CD4-positive, alpha-beta T cell treated with Interferon alpha-2 for 1 hour (primary cell): ENCODE measurements at places on chromosomes 4 and X.

GRCh38 chr4:87805971-87806370 is 6.6 kb downstream of the IBSP start:
- no peak for DNase-seq

- no peak for DNase-seq
These were observed 144.4 kb downstream of the GLUD2 start for GRCh38 chrX:121191779-121192178.

DNA sequence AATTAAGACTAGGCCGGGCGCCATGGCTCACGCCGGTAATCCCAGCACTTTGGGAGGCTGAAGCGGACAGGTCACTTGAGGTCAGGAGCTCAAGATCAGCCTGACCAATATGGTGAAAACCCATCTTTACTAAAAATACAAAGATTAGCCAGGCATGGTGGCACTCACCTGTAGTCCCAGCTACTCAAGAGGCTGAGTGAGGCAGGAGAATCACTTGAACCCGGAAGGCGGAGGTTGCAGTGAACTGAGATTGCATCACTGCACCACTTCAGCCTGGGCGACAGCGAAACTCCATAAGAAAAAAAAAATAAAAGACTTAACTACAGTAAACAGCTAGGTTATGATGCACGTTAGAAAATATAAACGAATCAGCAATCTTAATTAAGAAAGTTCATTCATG is 216.0 kb upstream of the TEX13C start:
- DNase-seq: no peak

- no peak for DNase-seq
These were observed 30.8 kb upstream of the CXCL8 start for GRCh38 chr4:73709451-73710033.

DNA sequence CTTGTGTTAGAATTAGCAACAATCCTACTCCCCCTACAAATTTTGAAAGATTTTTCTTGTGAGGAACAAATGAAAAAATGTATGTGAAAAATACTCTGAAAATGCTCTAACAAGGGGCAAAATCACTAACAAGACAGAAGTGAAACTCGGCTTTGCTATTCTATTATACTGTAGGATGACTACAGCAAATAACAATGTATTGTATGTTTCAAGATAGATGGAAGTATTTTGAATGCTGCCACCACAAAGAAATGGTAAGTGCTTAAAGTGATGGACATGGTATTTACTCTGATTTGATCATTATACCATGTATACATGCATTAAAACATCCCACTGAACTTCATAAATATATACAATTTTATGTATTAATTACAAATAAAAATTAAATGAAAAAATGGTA is 192.8 kb downstream of the SPOCK3 start:
- no peak for DNase-seq

DNA sequence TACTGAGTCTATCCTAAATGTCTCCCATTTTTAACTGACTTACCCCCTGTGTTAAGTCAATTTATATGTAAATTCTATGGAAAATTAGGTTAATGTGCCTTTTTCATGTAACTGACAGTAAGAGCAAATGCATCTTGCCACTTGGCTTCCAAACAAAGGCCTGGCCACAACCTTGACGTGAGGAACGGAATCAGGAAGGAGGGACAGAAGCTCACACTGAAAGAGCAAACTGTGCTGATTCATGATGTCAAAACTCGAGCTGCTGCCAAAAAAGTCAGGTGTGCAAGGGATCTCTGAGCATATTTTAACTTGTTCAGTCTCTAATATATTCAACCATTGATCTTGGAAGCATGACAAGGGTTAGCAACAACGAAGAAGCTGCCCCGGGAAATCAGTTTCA is 35.8 kb downstream of the GPM6A start:
- no peak for DNase-seq

DNA sequence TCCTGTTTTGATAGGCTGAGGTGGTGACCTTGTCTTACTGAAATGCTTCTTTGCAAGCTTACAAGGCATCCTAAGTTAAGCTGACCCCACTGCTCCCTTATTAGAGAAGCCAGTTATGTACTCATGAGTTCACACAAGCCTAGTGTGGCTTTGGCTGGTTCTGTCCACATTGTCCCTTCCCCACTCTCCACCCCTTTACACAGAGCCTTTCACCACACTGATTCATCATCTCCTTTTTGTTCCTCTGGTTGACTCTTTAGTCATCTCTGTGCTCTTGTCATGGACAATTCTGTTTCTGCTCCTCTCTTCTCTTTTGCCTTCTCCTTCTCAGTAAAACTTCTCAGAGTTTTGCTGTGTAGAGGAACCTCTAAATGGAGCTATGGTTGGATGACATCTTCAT is 4.9 kb downstream of the CHRNA9 start:
- DNase-seq: no peak

DNA sequence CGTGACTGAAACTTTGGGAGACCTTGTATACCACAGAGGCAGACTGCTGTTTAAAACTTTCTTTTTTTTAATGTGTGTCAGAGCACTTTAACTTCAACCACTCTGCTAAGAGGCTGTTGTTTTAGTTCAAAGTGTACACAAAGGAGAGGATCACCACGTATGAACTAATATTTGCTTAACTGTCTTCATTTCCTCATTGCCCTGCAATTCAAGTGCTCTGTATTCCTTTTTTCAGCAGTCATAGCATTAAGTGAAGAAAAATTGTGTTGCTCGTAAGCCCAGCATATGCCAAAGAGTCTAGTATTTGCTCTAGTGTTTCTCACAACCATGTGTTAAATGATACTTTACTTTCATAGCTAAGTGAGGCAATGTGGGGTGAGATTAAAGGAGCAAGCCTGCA is 63.0 kb upstream of the HHIP start:
- DNase-seq: no peak

- peak; percentile 37 for DNase-seq
These were observed 390.3 kb downstream of the SH2D1A start for GRCh38 chrX:124736553-124737270.

DNA sequence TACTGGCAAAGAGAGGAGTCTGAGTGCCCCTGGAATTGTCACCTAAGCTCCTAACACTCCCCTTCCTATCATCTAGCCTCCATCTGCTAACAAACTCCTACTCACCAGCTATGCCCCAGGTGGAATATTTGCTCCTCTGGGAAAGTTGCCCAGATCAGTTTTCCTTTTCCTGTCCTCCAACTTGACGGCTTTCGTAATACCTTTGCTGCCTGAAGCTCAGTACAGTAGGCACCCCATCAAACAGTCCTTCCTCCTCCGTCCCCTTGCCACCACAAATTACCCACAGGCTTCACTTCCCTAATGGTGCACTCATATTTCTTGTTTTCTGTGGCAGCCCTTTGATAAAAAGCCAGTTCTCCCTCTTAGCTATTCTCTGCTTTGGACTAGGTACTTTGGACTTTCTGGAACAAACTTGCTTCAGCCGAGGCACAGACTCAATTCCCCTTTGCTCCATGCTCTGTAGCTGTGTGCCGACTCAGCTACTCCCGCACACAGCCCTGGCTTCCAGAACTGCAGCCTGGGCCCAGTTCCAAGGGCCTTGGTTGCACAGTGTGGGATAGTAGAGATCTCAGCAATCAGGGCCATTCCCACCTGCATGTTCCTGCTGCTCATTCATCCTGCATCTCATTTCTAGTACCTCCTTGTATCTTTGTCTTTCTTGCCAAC is 605.1 kb downstream of the BCOR start:
- no peak for DNase-seq

DNA sequence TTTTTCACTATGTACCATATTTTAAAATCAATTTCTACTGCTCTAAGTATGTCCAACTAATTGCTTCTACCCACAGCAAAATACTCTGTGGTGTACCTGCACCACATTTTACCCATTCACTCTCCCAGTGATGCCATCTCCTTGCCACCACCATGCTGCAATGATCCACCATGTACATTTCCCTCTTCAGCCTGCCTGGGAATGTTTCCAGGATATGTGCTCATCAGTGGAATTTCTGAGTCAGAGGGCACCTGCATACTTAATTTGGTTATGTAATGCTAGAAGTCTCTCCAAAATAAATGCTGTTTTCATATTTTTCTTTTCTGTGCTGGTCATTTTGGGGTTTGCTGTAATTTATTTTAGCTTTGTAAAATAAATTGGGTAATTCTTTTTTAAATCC is 33.2 kb upstream of the OCIAD2 start:
- no peak for DNase-seq

GRCh38 chrX:122783918-122784317 is 400.2 kb upstream of the GRIA3 start:
- no peak for DNase-seq

DNA sequence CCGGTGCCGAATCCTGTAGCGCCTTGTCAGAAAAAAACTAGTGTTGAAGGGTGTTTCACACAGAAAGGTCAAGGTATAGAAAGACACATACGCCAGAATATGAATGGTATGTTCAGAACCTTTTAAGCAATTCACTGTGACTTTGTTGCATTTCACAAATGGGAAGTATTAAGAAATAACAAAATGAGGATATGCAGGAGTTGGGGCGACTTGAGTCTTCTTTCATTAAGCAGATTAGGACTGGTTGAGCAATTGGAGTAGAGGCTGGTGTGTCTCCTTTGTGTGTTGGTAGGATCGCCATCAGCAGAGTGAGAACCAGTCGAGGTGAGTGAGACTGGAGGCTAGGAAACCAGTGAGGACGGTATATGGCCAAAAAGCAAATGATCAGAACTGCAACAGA is 1454.5 kb upstream of the TENM3 start:
- DNase-seq: no peak

GRCh38 chrX:103540145-103540544 is 20.9 kb upstream of the RAB40A start:
- DNase-seq: no peak

DNA sequence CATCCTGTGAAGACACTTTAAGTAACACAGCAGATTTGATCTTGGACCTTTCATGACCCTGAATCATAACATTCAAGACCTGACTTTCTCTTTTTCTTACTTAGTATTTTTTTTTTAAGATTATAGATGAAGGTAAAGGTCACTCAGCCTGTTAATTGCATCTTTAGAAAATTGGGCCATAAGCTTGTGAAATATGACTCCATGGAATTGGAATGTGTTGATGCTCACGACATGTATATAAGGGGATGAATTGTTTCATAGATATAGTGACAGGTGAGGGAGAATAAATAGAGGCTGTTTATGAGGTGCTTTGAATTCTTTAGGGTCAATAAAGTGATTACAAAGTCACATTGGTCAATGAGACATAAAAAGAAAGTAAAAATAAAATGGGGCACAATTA is 27.7 kb upstream of the HS3ST1 start:
- DNase-seq: no peak

- no peak for DNase-seq
These were observed 892.3 kb upstream of the NDST4 start for GRCh38 chr4:116005806-116006088.

GRCh38 chr4:85030156-85030555 is 63.7 kb upstream of the WDFY3 start:
- DNase-seq: no peak

GRCh38 chrX:48683411-48683982 is at the start of gene WAS:
WAS (plus strand) TSS chrX:48683799; CDS start chrX:48683854, 55 bp downstream.
- DNase-seq: peak; percentile 62

DNA sequence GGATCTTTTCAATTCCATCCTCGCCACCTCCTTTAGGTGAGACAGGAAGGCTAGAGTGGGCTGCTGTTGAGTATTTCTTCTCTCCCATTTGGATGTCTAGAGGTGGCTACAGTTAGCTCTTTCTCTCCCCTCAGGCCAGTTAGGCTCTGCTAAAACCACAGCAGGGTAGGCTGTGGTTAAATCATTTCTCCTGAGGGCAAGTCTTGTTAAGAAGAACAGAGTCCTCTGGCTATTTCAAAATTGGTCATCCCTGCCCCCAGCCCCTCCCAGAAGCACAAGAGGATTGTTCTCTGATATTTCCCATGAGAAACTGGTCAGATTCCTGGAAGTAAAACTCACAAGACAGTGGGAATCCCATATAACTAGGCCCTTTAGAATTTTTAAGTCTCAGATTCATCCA is 1359.5 kb downstream of the TECRL start:
- DNase-seq: no peak

- DNase-seq: no peak
These were observed 5.0 kb upstream of the SCML1 start for GRCh38 chrX:17732138-17732783.

DNA sequence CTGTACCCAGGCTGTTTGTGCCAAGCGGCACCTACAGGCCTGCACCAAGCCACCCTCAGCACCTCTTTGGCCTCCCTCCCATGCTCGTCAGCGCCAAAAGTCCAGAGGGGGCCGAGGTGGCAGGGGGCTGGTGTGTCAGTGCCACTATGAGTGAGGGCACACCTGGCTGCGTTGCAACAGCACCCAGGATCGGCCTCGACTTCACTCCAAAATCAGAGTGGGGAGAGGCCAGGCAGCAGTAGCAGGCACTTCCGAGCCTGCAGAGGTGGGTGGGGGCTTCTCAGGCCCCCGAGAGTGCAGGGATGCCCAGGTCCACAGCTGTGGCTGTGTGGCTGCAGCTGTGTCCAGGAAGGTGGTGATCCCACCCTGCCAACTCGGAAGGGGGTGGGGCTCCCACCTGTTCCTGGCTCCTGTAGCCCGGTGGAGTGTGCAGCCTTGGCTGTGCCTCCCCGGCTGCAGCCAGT is 58.5 kb downstream of the PPA2 start:
- no peak for DNase-seq

DNA sequence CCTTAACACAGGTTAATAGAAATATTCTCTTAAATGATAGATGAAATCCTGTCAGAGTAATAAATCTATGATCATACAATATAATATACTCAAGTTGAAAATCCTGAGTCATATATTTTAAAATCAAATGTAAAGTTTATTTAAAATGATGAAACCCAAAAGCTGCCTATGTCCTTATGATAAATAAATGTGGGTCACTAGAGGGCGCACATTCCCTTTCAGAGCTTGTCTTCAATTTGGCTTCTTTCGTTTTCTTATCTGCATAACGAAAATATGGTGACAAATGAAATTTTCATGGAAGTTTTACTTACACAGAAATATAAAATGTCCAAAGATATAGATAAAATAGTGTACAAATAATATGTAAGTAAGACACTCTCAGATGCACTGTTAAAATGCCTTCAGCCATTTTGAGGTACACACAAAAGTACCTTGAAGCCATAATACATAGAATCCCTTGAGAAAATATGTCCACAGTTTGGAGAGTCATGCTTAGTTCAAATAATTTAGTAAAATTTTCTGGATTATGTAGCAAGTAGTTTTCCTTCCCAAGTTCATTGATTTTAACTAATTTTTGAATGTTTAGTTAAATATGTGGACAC is 680.4 kb downstream of the DMD start:
- no peak for DNase-seq

DNA sequence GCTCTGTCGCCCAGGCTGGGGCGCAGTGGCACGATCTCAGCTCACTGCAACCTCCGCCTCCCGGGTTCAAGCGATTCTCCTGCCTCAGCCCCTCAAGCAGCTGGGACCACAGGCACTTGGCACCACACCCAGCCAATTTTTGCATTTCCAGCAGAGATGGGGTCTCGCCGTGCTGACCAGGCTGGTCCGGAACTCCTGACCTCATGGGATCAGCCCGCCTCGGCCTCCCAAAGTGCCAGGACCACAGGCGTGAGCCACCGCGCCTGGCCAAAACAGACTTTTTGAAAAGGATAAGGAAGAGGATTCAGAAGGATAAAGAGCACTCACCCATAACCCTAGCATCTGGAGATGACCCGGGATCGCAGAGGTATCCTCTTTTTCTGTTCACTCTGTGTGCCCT is 224.5 kb upstream of the AGTR2 start:
- DNase-seq: no peak
